Activated CD4-positive, alpha-beta T cell treated with anti-CD3 and anti-CD28 coated beads for 36 hours (primary cell): ENCODE measurements at places on chromosomes 3 and 15. TPM values are rescaled to one million over a fixed set of nuclear protein-coding genes. Genes with fewer than 3 reads are reported as not detected.
A peak's percentile ranks its signal among the peaks of the same experiment; 100 is the strongest.

DNA sequence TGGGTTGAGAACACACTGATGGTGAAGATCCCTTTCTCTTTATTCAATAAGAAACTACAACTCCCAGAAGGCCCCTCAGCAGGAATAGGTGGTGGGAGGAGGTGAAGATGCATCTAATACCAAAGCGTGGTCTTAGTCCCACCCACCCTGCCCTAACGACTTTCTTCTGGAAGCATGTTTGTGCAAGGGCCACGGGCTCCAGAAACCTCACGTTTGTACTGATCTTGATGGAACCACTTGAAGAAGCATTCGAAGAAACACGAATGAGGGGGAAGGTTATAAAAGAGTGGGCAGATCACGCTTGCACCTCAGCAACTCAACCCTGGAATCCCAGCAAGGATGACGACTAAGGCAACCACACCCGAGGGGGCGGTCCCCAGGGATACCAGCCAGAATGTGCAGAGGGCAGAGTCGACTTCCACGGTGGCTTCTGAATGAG, 10.6 kb upstream of the SLC25A36 start:
- no peak overlapping the region for H3K4me3 ChIP-seq
- H3K36me3 ChIP-seq: no peaks in the 10 kb centered on the region
- H3K4me1 ChIP-seq: peaks cover 2% of the 10 kb centered on the region
- peaks cover 18% of the 10 kb centered on the region for H3K27me3 ChIP-seq

DNA sequence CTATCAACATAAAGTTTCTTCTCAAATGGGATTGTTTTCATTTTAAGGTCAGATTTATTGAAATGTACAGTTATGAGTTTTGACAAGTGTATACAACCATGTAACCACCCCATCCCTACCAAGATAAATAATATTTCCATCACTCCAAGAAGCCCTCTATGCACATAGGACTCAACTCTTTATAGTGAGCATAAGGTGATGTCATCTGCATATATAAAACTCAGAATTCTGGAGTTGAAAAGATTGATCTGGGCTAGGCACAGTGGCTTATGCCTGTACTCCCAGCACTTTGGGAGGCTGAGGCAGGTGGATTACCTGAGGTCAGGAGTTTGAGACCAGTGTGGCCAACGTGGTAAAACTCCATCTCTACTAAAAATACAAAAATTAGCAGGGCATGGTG, 10.3 kb upstream of the GK5 start:
- DNase-seq: no peak
- no peaks in the 10 kb centered on the region for H3K36me3 ChIP-seq
- no peaks in the 10 kb centered on the region for H3K4me1 ChIP-seq
- H3K27me3 ChIP-seq: peaks cover 2% of the 10 kb centered on the region
- no peak overlapping the region for H3K4me3 ChIP-seq

GRCh38 chr3:180633722-180634121, 31.8 kb downstream of the TTC14 start:
- H3K4me3 ChIP-seq: no peak overlapping the region
- no peak for DNase-seq
- peaks cover 42% of the 10 kb centered on the region for H3K27me3 ChIP-seq
- no peak overlapping the region for H3K27ac ChIP-seq

DNA sequence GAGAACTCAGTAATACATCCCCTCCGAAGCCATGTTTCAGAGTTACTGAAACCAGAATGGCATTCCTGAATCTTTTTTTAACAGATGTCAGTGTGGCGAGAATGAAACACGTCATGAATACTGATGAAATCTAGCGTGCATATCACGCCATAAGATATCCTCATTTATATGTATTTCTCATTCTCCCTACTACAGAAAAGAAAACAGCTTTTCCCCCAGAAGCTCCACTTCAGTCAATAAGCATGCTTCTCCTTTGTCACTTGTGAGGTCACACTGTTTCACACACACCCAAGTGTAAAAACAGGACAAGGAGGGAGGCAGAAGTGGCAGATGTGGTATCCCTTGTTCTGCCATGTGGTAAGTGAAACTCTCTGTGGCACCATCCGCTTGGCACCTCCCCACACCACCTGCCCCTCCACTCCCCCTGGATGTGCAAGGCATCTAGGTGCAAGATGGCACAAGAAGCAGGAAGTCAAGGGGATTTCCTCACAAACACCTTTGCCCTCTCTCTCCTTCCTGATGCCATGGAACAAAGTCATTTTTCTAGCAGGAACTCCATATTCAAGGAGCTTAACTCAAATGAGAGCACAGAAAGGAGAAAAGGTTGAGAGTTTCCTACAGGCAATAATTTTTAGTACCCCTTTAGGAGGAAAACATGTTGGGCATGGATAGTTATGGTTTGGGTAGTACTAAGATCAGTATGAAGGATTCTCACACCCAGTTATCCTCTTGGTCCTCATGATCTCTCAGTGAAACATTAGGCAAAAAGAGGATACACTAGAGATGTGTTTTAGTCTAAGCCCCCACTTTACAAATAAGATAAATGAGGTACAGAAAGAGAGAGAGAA, 47.5 kb upstream of the FRMD4B start:
- peak overlapping the region; percentile 72 for H3K27ac ChIP-seq
- H3K4me1 ChIP-seq: peaks cover 41% of the 10 kb centered on the region
- peaks cover 10% of the 10 kb centered on the region for H3K27me3 ChIP-seq
- no peak overlapping the region for H3K4me3 ChIP-seq

DNA sequence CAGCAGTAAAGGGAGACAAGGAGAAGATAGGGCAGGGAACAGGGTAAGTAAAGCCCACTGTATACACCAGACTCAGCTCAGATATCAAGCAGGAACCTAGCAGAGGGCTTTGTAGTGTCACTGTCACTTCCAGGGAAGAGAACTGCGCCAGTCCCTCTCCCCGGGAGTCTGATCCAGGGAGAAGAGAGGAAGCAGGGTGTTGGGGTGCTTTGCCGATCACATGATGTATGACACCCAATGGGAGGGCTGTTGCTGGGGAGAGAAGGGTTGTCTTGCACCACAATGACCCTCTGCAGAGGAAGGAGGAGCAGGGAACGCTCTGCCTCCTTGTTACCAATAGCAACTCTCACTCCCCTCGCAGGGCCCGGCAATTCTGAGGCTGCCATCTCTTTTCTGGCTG, 147.2 kb upstream of the SLC2A2 start:
- no peak overlapping the region for H3K27ac ChIP-seq
- no peaks in the 10 kb centered on the region for H3K27me3 ChIP-seq
- no peak overlapping the region for H3K4me3 ChIP-seq
- no peak for DNase-seq
- H3K36me3 ChIP-seq: peaks cover 33% of the 10 kb centered on the region
- peaks cover 23% of the 10 kb centered on the region for H3K4me1 ChIP-seq

GRCh38 chr15:88274553-88275460, 18.3 kb upstream of the NTRK3 start:
- peak; percentile 81 for DNase-seq
- no peak overlapping the region for H3K27ac ChIP-seq
- H3K4me1 ChIP-seq: no peaks in the 10 kb centered on the region
- no peak overlapping the region for H3K4me3 ChIP-seq
- peaks cover 16% of the 10 kb centered on the region for H3K27me3 ChIP-seq

GRCh38 chr3:178545337-178545736, 9.1 kb downstream of the KCNMB2 start:
- H3K27ac ChIP-seq: no peak overlapping the region
- no peaks in the 10 kb centered on the region for H3K4me1 ChIP-seq
- H3K36me3 ChIP-seq: no peaks in the 10 kb centered on the region
- no peak for DNase-seq
- H3K27me3 ChIP-seq: peaks cover 8% of the 10 kb centered on the region
- H3K4me3 ChIP-seq: no peak overlapping the region

DNA sequence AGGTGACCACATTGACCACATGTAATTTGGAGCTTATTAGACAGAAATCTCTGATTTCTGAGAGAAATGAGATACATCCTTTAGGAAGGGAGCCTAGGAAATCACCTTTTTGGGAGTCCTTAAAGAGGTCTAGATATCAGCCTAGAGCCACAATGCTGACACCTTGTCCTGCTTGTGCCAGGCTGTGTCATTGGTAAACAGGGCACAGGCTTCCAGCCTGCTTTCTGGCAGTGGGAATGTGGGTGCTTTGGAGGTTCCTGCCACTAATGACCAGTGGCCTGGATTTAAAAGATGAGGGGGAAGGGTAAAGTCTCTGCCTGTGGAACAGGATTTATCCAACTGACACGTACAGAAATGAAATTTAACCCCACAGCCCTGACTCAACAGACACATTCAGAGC, 169.8 kb upstream of the KBTBD8 start:
- no peaks in the 10 kb centered on the region for H3K27me3 ChIP-seq
- H3K36me3 ChIP-seq: no peaks in the 10 kb centered on the region
- no peaks in the 10 kb centered on the region for H3K4me1 ChIP-seq
- no peak overlapping the region for H3K4me3 ChIP-seq

DNA sequence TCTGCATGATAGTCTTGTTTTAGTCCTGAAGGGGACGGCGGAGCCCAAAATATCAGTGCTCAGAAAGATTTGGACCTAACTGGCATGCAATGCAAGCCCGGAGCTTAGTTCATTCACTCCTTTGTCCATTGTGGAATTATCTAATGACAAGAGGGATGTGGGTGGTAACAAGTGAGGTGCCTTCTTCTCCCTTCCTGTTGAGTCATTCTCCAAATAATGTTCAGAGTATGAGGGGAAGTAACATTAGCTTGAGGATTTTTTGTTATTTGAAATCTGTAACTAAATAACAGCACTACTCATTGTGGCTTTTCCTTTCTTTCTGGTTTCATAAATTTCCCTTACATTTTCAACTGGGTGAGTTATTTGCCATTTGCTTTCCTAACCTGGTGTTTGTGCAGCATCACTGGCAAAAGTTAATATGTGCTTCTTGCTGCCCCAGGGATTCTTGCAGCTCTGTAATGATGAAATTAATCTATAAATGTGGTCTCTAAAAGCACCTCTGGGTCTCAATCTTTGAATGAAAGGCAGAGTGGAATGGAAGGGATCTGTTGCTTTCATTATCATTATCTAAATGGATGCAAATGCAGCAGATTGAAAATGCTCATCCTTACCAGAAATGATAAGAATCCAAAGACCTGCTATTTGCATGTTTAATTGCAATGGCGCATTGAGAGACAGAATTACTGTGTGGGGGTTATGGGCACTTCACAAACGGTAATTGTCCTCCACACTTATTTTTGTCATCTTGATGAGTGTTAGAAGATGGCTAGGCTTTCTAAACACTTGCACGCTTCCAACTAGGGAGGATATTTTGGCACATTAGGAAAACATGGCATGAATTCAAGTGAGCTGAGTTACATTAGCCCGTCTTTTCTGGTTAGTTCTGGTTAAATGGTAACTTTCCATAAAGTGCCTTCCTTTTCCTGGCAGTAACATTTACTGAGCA, 89.9 kb upstream of the MITF start:
- no peaks in the 10 kb centered on the region for H3K36me3 ChIP-seq
- no peak overlapping the region for H3K4me3 ChIP-seq
- no peak for DNase-seq
- H3K4me1 ChIP-seq: no peaks in the 10 kb centered on the region
- no peak overlapping the region for H3K27ac ChIP-seq

DNA sequence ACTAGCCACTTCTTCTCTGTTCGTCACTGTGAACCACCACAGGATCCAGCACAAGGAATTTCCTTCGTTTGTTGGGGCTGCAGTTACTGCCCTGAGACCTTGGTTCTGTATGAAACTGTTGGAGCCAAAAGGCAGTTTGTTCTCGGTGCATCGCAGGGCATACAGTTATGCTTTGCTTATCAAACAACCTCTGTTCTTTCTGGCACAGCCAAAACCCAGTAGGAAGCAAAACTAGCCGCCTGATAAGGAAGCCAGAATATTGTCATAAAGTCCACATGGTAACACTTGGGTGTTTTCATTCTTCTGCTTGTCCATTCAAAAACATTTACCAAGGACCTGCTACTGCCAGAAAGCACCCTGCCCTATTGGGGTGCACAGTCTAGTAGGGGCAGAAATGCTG, 116.1 kb downstream of the RAB11A start:
- peaks cover 7% of the 10 kb centered on the region for H3K4me1 ChIP-seq
- H3K27ac ChIP-seq: no peak overlapping the region
- DNase-seq: no peak
- peaks cover 35% of the 10 kb centered on the region for H3K27me3 ChIP-seq
- no peak overlapping the region for H3K4me3 ChIP-seq

GRCh38 chr3:141887051-141887450, 10.6 kb downstream of the ATP1B3 start:
- no peaks in the 10 kb centered on the region for H3K27me3 ChIP-seq
- peaks cover 55% of the 10 kb centered on the region for H3K4me1 ChIP-seq
- peaks cover 50% of the 10 kb centered on the region for H3K36me3 ChIP-seq
- H3K4me3 ChIP-seq: no peak overlapping the region

GRCh38 chr3:153626158-153626557, 464.1 kb downstream of the RAP2B start:
- peaks cover 90% of the 10 kb centered on the region for H3K4me1 ChIP-seq
- no peak overlapping the region for H3K27ac ChIP-seq

GRCh38 chr3:11250902-11251806, 21.0 kb upstream of the ATG7 start:
- H3K36me3 ChIP-seq: no peaks in the 10 kb centered on the region
- peaks cover 15% of the 10 kb centered on the region for H3K4me1 ChIP-seq
- H3K4me3 ChIP-seq: peak overlapping the region; percentile 57
- peaks cover 4% of the 10 kb centered on the region for H3K27me3 ChIP-seq
- DNase-seq: no peak
- H3K27ac ChIP-seq: peak overlapping the region; percentile 81

DNA sequence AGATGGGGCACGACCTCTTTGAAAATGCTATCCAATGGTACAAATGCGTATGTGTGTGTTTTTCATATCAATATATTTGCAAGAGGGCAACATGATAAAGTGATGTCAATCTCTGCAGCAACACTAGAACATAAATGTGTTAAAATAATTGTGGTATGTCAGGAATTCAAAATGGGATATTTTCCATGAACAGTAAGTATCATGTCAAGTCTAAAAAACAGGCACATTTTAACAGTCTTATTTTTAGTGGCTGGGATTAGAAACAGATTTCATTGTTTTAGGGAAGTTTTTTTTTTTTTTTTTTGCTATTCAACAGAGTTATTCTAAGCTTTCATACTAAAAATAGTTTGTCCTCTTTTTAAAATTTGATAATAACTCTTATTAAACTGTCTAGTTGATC, 209.8 kb downstream of the GAP43 start:
- DNase-seq: no peak
- H3K36me3 ChIP-seq: no peaks in the 10 kb centered on the region
- H3K27ac ChIP-seq: no peak overlapping the region
- H3K27me3 ChIP-seq: peaks cover 7% of the 10 kb centered on the region

GRCh38 chr15:40769274-40770146, at the start of gene C15orf62:
Gene C15orf62, plus strand, starts transcription at chr15:40769980. Its CDS starts 516 bp downstream, at chr15:40770496.
- no peaks in the 10 kb centered on the region for H3K27me3 ChIP-seq
- DNase-seq: peak; percentile 78
- peak within 1 kb of the TSS; percentile 32 for H3K4me3 ChIP-seq
- H3K27ac ChIP-seq: peak within 1 kb of the TSS; percentile 88
- H3K36me3 ChIP-seq: peaks cover 9% of the 10 kb centered on the region

- H3K4me3 ChIP-seq: no peak overlapping the region
- no peak for DNase-seq
- no peak overlapping the region for H3K27ac ChIP-seq
- H3K4me1 ChIP-seq: no peaks in the 10 kb centered on the region
Observed at GRCh38 chr3:169218314-169218983, 445.1 kb downstream of the MECOM start.

The U2SURP gene
- total RNA-seq: 248 TPM

The WHAMM gene
- 4.0 TPM for total RNA-seq

The CLDN16 gene
- total RNA-seq: not detected

The NECTIN3 gene
- 5.9 TPM for total RNA-seq

The MYRIP gene
- not detected for total RNA-seq

The MESP2 gene
- 0.30 TPM for total RNA-seq

The SLC28A1 gene
- total RNA-seq: not detected
